ENCODE measurements at places on chromosomes 1 and 21.
A peak's percentile ranks its signal among the peaks of the same experiment; 100 is the strongest.

DNA sequence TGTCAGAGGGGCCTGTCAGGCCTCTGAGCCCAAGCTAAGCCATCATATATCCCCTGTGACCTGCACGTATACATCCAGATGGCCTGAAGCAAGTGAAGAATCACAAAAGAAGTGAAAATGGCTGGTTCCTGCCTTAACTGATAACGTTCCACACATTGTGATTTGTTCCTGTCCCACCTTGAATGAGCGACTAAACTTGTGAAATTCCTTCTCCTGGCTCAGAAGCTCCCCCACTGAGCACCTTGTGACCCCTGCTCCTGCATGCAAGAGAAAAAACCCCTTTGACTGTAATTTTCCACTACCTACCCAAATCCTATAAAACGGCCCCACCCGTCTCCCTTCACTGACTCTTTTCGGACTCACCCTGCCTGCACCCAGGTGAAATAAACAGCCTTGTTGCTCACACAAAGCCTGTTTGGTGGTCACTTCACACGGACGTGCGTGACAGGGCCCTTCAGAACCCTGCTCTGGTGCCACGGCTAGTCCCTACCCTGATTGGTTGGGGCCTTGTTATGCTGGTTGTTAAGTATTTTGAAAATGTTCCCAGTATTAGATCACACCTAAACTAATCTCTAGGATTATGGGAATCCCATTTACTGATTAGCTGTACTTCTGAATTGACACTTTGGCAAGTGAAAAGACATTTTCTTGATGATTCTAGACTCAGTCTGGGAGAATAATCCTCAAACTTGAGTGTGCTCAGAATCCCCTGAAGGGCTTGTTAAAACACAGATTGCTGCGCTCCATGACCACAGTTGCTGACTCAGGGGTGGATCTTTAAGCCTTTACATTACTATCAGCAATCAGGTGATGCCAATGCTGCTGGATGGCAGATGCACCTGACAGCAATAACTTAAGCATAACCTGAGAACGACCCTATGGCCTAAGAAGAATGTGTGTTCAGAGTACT lies 28.8 kb upstream of the SPATA6 start:
- H3K36me3 ChIP-seq = no peaks in the 10 kb centered on the region
- no peak overlapping the region for H3K4me3 ChIP-seq
- H3K4me1 ChIP-seq = peaks cover 5% of the 10 kb centered on the region
- no peaks in the 10 kb centered on the region for H3K27me3 ChIP-seq

DNA sequence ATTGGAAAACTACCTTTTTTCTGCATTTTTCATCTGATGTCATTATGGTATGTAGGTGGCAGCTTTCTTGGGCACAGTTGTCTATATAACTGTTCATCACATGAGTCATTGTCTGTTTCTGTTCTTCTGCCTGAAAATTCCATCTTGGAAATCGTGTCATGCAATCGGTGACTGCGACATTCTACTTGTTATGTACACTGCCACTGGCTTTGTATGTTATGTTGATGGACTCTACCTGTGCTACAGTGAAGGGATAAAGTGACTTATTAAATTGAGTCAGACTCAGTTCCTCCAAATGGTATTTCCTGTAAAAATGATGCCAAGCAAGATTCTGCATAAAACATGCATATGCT lies 8.6 kb downstream of the SMAP2 start:
- H3K4me1 ChIP-seq = peaks cover 95% of the 10 kb centered on the region
- no peaks in the 10 kb centered on the region for H3K27me3 ChIP-seq
- H3K27ac ChIP-seq = no peak overlapping the region
- peak; percentile 72 for DNase-seq

- no peak overlapping the region for H3K27ac ChIP-seq
- H3K27me3 ChIP-seq = peaks cover 6% of the 10 kb centered on the region
- no peak for DNase-seq
- peaks cover 7% of the 10 kb centered on the region for H3K4me1 ChIP-seq
These were observed 18.1 kb downstream of the CITED4 start for GRCh38 chr1:40844079-40844478.

DNA sequence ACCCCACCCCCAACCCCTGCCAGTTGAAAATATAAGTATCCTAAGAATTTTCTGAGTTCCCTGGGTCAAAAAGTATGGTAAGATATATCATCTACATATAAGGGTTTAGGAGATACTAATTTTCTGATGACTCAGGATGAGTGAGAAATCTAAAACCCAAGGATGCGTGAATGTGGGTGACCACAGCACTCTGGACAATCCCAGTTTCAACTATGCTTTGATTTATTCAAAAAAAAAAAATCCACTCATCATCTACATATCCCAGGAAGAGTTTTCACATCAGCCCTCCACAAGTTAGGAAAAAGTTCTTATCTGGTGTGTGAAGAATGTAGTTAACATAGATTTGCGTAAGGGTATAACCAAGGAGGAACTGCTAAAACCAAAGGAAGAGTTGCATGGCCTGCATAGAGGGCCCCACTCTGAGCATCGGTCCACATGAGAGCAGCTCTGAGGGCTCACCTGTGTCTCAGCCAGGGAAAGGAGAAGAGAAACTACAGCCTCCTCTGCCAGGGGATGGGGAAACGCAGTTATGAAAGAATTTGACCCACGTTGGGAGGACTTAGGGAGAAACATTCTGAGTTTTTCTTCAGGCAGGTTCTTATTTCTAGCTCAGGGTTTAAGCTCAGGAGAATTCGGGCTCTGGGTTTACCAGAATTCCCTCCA lies 18.8 kb downstream of the LAMB3 start:
- no peak overlapping the region for H3K4me3 ChIP-seq
- no peak overlapping the region for H3K27ac ChIP-seq
- no peak for DNase-seq
- peaks cover 29% of the 10 kb centered on the region for H3K27me3 ChIP-seq
- no peaks in the 10 kb centered on the region for H3K36me3 ChIP-seq

DNA sequence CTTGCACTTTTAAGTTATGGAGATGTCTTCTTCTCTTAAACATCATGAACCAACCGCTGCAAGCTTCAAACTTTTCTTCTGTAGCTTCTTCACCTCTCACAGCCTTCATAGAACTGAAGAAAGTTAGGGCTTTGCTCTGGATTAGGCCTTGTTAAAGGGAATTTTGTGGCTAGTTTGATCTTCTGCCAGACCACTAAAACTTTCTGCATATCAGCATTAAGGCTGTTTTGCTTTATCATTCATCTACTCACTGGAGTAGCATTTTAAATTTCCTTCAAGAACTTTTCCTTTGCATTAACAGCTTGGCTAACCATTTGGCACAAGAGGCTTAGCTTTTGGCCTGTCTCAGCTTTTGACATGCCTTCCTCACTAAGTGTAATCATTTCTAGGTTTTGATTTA lies 43.0 kb upstream of the RGL1 start:
- no peaks in the 10 kb centered on the region for H3K36me3 ChIP-seq
- no peak for DNase-seq
- no peak overlapping the region for H3K4me3 ChIP-seq

DNA sequence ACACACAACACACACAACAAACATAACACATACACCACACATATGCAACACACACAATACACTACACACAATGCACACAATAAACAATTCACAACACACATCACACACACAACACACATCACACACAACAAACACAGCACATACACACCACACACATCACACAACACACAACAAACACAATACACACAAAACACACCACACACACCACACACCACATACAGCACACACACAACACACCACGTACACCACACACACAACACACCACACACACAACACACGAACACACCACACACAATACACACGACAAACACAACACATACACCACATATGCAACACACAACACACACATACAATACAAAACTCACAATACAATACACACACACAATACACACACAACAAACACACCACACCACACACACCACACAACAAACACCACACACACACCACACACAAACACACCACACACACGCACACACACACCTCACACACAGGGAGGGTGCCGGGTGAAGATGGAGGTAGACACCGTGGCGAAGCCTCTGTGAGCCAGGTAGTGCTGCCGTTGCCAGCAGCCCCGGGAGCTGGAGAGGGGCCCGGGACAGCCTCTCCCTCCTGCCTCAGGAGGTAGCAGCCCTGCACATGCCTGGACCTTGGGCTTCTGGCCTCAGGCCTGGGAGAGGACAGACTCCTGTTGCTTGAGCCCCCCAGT lies 30.4 kb upstream of the C1orf174 start:
- H3K4me1 ChIP-seq = no peaks in the 10 kb centered on the region
- DNase-seq = no peak

DNA sequence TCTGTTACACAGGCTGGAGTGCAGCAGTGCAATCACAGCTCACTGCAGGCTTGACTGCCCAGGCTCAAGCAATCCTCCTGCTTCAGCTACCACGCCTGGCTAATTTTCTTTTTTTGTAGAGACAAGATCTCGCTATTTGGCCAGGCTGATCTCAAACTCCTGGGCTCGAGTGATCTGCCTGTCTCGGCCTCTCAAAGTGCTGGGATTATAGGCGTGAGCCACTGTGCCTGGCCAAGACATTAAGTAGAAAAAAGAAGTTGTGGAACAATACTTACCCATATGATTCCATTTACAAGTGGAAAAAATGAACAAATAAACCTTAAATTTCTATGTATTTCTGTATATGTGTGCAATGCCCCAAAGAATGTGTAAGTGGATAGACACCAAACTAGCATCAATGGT lies 30.3 kb upstream of the ID3 start:
- no peaks in the 10 kb centered on the region for H3K27me3 ChIP-seq
- H3K4me3 ChIP-seq = no peak overlapping the region
- no peak for DNase-seq
- no peaks in the 10 kb centered on the region for H3K36me3 ChIP-seq
- H3K27ac ChIP-seq = no peak overlapping the region
- peaks cover 9% of the 10 kb centered on the region for H3K4me1 ChIP-seq

DNA sequence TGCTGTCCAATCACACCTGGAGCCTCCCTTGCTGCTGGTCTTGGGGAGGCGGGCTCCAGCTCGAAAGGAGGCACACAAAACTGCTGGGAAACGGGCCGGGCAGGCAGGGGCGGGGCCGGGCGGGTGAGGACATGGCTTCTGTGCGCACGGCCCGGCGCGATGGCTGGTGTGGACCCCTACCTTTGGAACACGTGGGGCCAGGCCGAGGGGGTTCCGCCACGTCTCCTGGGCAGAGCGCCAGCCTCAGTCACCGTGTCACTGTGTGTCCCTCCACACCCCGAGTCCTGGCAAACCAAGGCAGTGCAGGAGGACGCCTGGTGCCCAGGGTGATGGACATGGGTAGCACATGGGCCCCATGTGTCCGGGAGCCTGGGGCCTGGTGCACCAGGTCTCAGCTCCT lies 42.0 kb upstream of the ADARB1 start:
- H3K27me3 ChIP-seq = peaks cover 4% of the 10 kb centered on the region
- H3K27ac ChIP-seq = no peak overlapping the region
- no peaks in the 10 kb centered on the region for H3K36me3 ChIP-seq
- no peak overlapping the region for H3K4me3 ChIP-seq
- H3K4me1 ChIP-seq = peaks cover 8% of the 10 kb centered on the region

GRCh38 chr1:34591751-34592629 lies 162.9 kb upstream of the GJB5 start:
- H3K4me1 ChIP-seq = no peaks in the 10 kb centered on the region
- H3K36me3 ChIP-seq = no peaks in the 10 kb centered on the region
- H3K27ac ChIP-seq = no peak overlapping the region
- H3K27me3 ChIP-seq = no peaks in the 10 kb centered on the region
- DNase-seq = no peak

GRCh38 chr1:145892486-145893087 lies 6.9 kb upstream of the ANKRD35 start:
- no peaks in the 10 kb centered on the region for H3K4me1 ChIP-seq
- no peaks in the 10 kb centered on the region for H3K36me3 ChIP-seq
- H3K27ac ChIP-seq = no peak overlapping the region
- no peak for DNase-seq
- H3K27me3 ChIP-seq = no peaks in the 10 kb centered on the region
- no peak overlapping the region for H3K4me3 ChIP-seq

- no peak for DNase-seq
- H3K27me3 ChIP-seq = no peaks in the 10 kb centered on the region
- no peaks in the 10 kb centered on the region for H3K36me3 ChIP-seq
- H3K4me3 ChIP-seq = no peak overlapping the region
These were observed 24.3 kb upstream of the PLEKHG5 start for GRCh38 chr1:6515771-6516170.

- no peak for DNase-seq
- H3K27me3 ChIP-seq = no peaks in the 10 kb centered on the region
- H3K4me1 ChIP-seq = no peaks in the 10 kb centered on the region
- no peaks in the 10 kb centered on the region for H3K36me3 ChIP-seq
- no peak overlapping the region for H3K4me3 ChIP-seq
These were observed 349.1 kb downstream of the SEC16B start for GRCh38 chr1:177620636-177621190.

DNA sequence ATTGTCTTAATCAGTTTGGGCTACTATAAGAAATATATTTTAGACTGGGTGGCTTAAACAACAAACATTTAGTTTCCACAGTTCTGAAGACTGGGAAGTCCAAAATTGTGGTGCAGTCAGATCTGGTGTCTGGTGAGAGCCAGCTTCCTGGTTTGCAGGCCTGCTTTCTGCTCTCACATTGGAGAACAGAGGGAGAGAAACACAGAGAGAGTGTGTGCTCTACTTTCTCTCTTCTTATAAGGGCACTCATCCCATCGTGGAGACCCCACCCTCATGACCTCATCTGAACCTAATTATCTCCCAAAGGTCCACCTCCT lies 4.1 kb downstream of the LEPR start:
- H3K4me1 ChIP-seq = peaks cover 40% of the 10 kb centered on the region
- DNase-seq = peak; percentile 10
- H3K27ac ChIP-seq = peak overlapping the region; percentile 67
- no peak overlapping the region for H3K4me3 ChIP-seq
- H3K36me3 ChIP-seq = peaks cover 45% of the 10 kb centered on the region

DNA sequence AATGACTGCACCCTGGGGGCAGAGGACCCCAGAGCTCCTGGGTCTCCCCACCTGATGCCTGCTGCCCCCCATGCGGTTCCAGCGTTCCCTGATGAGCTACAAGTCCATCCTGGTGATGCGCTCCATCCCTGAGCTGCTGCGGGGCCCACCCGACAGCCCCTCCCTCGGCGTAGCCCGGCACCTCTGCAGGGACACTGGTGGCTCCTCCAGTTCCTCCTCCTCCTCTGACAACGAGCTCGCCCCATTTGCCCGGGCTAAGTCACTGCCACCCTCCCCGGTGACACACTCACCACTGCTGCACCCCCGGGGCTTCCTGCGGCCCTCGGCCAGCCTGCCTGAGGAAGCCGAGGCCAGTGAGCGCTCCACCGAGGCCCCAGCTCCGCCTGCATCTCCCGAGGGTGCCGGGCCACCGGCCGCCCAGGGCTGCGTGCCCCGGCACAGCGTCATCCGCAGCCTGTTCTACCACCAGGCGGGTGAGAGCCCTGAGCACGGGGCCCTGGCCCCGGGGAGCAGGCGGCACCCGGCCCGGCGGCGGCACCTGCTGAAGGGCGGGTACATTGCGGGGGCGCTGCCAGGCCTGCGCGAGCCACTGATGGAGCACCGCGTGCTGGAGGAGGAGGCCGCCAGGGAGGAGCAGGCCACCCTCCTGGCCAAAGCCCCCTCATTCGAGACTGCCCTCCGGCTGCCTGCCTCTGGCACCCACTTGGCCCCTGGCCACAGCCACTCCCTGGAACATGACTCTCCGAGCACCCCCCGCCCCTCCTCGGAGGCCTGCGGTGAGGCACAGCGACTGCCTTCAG lies 35.5 kb downstream of the TRIM11 start:
- no peak for DNase-seq
- no peak overlapping the region for H3K4me3 ChIP-seq
- no peaks in the 10 kb centered on the region for H3K36me3 ChIP-seq
- H3K4me1 ChIP-seq = no peaks in the 10 kb centered on the region

- H3K4me3 ChIP-seq = no peak overlapping the region
- no peak for DNase-seq
- no peaks in the 10 kb centered on the region for H3K27me3 ChIP-seq
- H3K36me3 ChIP-seq = peaks cover 8% of the 10 kb centered on the region
- H3K27ac ChIP-seq = no peak overlapping the region
- no peaks in the 10 kb centered on the region for H3K4me1 ChIP-seq
These were observed 126.6 kb downstream of the PRDM2 start for GRCh38 chr1:13826591-13826990.
